H9 (cell line): ENCODE measurements at places on chromosomes 6 and 20. TPM values are rescaled to one million over a fixed set of nuclear protein-coding genes. Genes with fewer than 3 reads are reported as not detected.

DNA sequence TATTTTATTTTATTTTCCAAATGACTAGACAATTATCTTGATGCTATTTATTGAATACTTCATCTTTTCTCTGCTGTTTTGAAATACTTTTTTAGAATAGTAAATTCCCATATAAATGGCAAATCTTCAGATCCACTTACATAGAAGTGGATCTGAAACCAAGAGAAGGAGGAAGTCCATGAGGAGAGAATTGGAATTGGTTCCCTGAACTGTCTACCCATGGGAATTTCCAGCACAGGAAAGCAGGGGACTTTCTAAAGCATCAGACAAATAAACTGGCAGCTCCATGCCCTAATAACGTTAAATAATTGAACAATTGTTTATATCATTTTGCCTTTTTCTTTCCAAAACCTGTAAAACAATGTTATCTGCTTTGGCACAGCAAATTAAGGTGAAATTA lies 47.1 kb upstream of the PNRC1 start:
- no peak for DNase-seq

Gene RSPH4A
- 0.31 and 0.33 TPM in 2 replicates for total RNA-seq

DNA sequence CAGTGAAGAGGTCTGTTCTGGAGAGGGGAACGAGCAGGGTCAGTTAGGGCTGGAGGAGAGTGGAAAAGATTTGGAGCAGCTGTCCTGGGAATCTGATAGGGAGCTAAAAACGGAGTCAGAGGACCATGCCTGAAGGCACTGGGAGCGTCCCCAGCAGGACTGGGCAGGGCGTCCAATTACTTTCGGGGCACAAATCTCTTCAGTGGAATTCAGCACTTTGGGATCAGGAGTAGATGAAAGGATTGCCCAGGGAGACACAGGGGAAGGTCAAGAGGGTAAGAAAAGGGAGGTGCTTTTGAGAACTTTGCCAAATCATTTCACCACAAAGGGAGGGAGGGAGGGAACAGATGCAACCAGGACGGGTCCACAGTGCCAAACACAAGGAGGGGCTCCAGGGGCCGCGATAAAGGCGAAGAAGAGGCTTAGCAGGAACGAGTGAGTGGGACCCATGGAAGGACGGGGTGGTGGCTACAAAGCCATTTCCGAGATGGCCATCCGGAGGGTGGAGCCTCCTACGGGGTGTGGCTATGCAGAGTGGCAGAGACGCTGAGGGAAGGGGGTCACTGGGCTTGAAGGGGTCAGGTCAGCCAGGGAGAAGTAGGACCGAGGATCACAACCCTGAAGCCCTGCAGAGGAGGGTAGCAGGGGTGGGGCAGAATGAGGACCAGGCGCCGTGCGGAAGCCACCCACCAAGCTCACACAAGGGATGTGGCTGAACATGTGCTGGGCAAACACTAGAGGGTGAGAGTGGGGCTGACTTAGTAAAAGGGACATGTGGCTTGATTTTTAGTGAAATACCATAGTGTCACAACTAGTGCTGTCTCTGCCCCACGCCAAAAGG lies 180.0 kb upstream of the RREB1 start:
- peak; percentile 65 for DNase-seq

DNA sequence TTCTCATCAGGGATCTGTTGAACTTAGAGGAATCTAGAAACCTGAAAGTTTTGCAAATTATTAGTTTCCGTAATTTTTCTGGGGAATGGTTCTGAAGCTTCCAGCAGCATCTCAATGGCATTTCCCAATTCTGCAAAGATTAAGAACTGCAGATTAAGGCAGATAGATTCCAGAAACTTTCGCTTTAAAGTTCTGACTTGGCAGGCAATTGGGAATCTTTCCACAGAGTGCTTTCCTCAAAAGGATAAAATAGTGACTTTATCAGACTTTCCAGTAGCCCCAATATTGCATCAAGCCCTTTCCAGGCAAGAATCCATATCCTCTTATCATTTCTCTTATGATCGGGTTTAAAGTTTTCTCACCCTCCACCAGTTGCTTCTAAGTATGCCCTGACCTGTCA lies 261.1 kb downstream of the FNDC1 start:
- no peak for DNase-seq

GRCh38 chr20:51930775-51931174 lies 128.5 kb upstream of the SALL4 start:
- no peak for DNase-seq

GRCh38 chr20:19777315-19777714 lies 19.3 kb downstream of the RIN2 start:
- DNase-seq: no peak
